ENCODE measurements at places on chromosomes 2 and 18.

DNA sequence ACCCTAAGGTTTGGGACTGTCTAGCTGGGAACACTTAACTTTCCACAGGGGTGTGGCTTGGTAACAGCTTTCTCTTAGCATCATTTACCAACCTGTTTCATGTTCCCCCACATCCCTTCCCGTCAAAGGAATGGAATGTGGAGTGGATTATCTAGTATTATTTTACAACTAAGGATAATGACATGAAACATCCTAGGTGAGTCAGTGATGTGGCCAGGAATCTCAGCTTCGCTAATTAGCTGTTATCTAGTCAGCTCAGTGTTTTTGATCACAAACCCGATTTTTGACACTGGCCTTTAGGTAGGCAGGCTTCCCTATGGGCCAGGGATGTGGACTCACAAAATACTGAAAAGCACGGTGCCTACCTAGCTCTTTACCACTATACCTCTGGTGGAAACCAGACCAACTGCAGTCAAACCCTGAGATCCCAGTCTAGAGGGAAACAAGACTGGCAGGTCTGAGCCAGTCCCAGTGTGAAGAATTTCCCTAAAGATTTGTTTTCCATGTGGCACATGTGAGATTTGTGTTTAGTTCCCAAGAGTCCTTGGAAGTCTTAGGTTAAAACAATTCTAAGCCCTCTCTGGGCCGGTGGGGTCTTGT is 2.8 kb upstream of the NRP2 start:
- no peak for DNase-seq

DNA sequence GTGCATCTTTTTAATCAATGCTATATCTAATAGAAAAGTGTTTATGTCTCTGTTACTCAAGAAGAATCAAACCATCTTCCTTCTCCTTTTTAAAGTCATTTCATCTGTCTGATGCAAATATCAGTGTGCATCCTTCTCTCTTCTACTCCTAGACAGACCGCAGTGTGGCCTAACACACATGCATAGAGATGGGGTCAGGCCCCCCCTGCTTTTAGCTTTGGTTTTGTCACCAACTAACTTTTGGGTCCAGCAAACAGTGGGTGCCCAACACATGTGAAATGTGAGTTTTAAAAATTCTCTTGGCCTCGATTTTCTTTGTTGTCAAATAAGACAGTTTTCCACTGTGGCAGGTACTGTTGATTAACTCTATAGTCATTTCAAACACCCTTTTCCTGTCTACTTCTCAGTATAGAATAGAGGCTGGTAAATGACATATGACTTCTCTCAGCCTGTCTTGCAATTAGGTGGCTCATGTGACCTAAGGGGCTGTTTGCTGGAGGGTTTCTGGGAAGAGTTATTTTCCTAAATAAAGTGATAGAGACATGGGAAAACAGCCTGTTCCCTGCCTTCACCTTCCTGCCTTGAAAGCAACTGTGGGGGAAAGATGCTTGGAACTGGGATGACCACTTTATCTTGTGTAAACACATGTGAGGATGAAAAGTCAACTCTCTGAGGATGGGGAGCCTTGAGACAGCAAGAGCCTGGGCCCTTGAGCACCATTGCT is 65.7 kb upstream of the DARS1 start:
- peak; percentile 53 for DNase-seq

- no peak for DNase-seq
These were observed 3.6 kb downstream of the TMEM177 start for GRCh38 chr2:119682578-119682977.

- no peak for DNase-seq
These were observed 94.8 kb upstream of the SPATS2L start for GRCh38 chr2:200211643-200212042.

DNA sequence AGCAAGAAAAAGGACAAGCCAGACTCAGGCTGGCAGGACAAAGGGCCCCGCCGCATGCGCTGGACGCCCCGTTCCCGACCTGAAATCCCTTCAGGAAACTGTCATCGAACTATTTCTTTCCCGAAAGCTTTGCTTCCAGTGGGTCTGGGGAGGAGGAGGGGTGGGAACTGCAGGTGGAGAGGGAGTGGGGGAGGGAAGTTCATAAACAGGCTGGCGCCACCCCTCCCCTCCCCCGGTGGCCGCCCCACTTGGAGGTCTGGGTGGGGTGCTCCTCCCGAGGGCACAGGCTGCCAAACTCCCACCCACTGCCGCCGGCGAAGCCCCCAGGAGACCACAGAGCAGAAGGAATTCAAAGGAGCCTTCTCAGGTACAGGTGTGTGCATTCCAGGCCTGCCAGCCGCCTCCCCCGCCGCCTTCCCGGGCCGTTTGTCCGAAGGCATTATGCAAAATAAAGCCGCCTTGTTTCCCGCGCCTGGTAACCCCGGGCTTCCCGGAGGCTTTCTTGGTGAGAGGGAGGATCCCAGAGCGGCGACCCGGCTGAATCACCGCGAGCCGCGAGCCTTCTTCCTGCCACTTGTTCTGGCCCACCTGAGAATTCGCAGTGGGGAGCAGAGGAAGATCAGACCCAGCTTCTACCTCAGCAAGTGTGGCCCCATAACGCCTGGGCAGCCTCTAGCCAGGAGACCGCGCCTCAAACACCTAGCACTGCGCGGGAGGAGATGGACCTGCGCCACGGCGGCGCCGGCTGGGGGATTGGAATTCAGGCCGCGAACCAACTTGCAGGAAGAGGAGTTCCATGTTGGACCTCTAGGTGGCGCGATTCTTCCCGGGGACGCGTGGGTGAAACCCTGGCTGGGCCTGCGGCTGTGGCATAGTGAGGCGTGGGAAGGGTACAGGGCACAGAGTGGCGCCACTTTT is 101.9 kb downstream of the FOXI3 start:
- DNase-seq = peak; percentile 61
